H1 (cell line): ENCODE measurements at places on chromosomes 11 and 22. TPM values are rescaled to one million over a fixed set of nuclear protein-coding genes. Genes with fewer than 3 reads are reported as not detected.

Gene ANO5
- 2.5 and 2.6 TPM in 2 replicates for polyA plus RNA-seq

DNA sequence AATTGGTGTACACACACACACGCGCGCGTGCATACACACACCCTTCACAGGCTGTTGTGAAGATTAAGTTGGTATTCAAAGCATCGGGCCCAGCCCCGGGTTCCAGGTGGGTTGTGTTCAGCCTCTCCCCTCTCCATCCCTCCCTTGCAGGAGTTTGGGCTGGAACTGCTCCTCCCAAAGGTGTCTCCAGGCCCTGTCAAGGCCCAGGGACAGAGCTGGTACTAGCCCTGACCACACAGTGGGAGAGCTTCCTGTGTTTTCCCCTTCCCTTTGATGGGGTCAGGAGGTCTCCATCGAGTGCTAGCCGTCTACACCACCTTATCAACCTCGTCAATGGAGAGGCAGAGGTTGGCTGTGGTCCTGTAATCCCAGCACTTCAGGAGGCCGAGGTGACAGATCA lies 36.5 kb upstream of the CSNK1E start:
- H3K4me1 ChIP-seq, result peaks cover 3% of the 10 kb centered on the region
- no peak for DNase-seq
- no peak overlapping the region for H3K27ac ChIP-seq
- H3K27me3 ChIP-seq, result no peaks in the 10 kb centered on the region

GRCh38 chr11:110527146-110527545 lies 97.4 kb downstream of the FDX1 start:
- no peaks in the 10 kb centered on the region for H3K4me1 ChIP-seq
- DNase-seq, result no peak
- H3K27ac ChIP-seq, result no peak overlapping the region
- H3K36me3 ChIP-seq, result no peaks in the 10 kb centered on the region

Gene STX3
- 43.0 and 50.5 TPM in 2 replicates for polyA plus RNA-seq

DNA sequence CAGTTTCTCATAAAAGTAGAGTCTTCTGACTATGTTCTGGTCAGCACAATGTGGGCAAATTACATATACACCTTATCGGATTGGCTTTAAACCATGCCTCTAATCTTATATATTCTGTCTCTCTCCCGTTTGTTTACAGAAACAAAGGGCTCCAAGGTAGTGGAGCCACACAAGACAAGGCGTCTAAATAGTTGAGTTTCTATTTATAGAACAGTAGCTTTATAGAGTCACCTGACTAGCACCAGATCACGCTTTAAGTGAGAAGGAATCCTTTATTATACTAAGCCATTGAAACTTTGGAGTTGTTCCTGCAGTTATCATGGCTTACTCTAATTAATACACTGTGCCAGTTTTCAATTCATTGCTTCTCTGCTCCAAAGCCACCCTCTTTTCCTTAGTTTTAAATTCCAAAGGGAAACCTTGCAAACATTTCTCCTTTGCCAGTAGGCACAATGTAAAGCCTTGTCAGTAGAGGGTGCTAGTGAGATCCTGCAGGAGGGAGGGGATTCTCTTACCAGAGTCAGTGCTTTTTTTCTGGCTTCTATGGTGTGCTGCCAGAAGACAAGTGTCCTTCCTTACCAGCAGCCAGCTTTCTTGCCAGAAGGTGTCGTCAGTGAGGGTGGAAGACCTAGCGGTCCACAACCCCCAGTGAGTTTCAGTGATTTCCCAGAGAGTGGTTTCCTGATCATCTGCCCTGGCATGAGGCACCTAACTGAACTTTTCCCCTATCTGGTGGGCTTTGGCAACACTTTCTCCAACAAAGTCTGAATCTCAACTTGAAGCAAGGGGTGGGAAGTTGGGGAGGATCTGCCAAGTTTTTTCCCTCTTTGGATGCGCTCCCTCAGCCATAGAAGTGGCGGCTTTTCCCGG lies 71.7 kb downstream of the RAB38 start:
- peak; percentile 65 for DNase-seq
- peaks cover 5% of the 10 kb centered on the region; the same call in 1 of the 2 replicates for H3K4me1 ChIP-seq
- H3K36me3 ChIP-seq, result no peaks in the 10 kb centered on the region
- no peak overlapping the region for H3K4me3 ChIP-seq
- no peak overlapping the region for H3K27ac ChIP-seq
- no peaks in the 10 kb centered on the region for H3K27me3 ChIP-seq

Gene KCNK7
- polyA plus RNA-seq, result 0.74 and 1.4 TPM in 2 replicates
